Aorta (tissue), 5 donors: ENCODE measurements at places on chromosomes 16 and 17.

- no peak for DNase-seq
- no peak overlapping the region for H3K27ac ChIP-seq
- no peaks in the 10 kb centered on the region for H3K27me3 ChIP-seq
Measured at GRCh38 chr17:66691644-66692420, 143.1 kb upstream of the CACNG5 start.

DNA sequence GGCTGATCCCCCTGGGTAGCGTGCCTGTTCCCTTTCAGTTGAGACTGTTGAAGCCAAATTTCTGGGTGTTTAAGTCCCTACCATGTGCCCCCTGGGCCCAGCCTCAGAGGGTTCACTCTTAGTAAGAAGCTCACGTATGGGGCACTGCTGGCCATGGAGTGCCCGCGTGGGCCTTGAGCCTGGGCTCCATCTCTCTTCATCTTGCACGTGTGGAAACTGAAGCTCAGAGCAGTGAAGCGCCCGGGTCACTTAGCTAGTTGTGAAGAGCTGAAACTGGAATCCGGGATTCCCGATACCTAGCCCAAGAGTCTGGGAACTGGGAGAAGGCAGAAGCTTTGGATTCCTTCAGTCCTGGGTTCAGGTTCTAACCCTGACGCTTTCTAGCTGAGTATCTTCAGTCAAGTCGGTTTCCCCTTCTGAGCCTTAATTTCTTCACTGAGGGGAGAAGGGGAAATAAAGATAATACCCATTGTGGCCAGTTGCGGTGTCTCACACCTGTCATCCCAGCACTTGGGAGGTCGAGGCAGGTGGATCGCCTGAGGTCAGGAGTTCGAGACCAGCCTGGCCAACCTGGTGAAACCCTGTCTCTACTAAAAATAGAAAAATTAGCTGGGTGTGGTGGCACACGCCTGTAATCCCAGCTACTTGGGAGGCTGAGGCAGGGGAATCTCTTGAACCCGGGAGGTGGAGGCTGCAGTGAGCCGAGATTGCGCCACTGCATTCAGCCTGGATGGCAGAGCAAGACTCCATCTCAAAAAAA lies 103.9 kb downstream of the OR1D5 start:
- no peaks in the 10 kb centered on the region for H3K36me3 ChIP-seq
- H3K4me1 ChIP-seq = no peaks in the 10 kb centered on the region
- H3K27ac ChIP-seq = no peak overlapping the region
- no peaks in the 10 kb centered on the region for H3K27me3 ChIP-seq
- no peak overlapping the region for H3K4me3 ChIP-seq
- peak; percentile 27 for DNase-seq

DNA sequence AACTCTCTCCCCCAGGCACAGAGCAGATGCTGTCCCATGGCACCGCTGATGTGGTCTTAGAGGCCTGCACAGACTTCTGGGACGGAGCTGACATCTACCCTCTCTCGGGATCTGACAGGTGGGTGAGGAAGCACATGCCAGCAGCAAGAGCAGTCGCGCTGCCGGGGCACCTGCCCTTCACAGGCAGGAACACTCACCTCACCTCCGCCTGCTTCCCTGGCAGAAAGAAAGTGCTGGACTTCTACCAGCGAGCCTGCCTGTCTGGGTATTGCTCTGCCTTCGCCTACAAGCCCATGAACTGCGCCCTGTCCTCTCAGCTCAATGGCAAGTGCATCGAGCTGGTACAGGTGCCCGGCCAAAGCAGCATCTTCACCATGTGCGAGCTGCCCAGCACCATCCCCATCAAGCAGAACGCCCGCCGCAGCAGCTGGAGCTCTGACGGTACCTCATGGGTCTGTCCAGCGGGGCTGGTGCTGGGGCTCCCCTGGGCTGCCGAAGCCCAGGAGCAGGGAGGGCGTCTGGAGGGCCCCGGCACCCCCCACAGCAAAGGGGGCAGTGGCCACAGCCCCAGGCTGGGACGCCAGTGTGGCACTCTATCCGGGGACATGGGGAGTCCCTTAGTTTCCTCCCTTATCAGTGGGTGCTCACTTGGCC lies 21.7 kb downstream of the CASKIN2 start:
- H3K36me3 ChIP-seq = no peaks in the 10 kb centered on the region
- H3K4me3 ChIP-seq = no peak overlapping the region
- no peak overlapping the region for H3K27ac ChIP-seq
- H3K27me3 ChIP-seq = no peaks in the 10 kb centered on the region
- DNase-seq = no peak
- H3K4me1 ChIP-seq = no peaks in the 10 kb centered on the region

- DNase-seq = peak; percentile 50
- H3K4me3 ChIP-seq = no peak overlapping the region
- H3K36me3 ChIP-seq = no peaks in the 10 kb centered on the region
- no peaks in the 10 kb centered on the region for H3K4me1 ChIP-seq
Measured at GRCh38 chr17:6558932-6559752, 2.8 kb upstream of the PITPNM3 start.
